Stimulated activated CD8-positive, alpha-beta memory T cell treated with anti-CD3 and anti-CD28 coated beads, Interleukin-15, amount 100 ng/mL, for 48 hours (primary cell): ENCODE measurements at places on chromosomes 3 and 15.

DNA sequence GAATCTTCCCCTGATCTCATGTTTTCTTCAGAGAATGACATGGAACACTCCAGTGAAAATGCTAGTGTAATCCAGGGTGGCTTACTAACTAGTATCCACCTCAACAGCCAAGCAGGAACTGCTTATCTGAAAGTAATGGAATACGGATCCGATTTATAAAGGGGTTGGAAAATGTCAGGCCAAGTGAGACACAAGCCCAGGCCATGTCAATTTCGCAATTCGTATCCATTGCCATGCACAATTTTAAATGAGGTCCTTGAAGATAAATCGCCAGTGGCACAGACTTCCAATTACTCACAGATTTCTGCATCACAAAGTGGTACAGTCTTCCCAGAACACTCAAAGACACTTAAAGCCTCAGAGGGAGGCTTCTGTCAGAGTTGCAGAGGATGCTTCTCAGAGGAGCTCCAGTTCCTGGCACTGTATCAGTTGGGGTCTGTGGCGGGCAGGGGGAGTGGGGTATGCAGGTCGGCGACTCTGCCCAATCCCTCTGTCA lies 16.5 kb upstream of the FAM240A start:
- DNase-seq = no peak

- no peak for DNase-seq
Observed at GRCh38 chr3:181933052-181933618, 221.4 kb downstream of the SOX2 start.

- no peak for DNase-seq
Observed at GRCh38 chr3:172704001-172704400, 6.9 kb downstream of the NCEH1 start.

GRCh38 chr3:49476563-49476962 lies 6.5 kb downstream of the DAG1 start:
- no peak for DNase-seq

- no peak for DNase-seq
Observed at GRCh38 chr3:99659032-99659431, 20.6 kb downstream of the COL8A1 start.

DNA sequence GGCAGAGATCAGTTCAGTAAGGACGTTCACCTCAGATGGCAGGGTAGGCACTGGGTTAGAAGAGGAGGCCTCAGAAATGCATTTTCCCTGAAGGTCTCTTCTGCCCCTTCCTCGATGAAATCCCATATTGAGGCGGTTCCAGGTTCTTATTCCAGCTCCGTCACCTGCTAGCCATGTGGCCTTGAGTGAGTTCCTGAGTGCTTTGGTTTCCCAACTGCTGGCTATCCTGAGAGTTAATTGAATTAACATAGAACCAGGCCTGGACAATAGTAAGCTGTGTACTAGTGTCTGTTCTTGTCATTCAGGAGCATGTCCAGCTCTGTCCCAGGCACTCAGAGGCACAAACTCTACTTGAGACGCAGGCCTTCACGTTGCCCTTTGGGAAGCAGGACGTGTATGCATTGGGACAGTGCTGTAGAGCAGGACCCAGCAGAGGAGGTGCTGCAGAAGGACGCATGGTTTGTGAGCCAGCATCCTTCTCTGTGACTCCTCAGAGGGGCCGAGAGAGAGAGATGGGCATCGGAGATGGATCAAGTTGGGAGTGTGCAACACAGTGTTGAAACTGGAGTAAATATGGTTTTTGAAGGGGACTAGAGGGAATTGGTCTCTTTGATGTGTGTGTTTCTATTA lies 114.2 kb downstream of the ASB7 start:
- DNase-seq = no peak

- DNase-seq = no peak
Observed at GRCh38 chr15:29942143-29942542, 119.9 kb upstream of the TJP1 start.

DNA sequence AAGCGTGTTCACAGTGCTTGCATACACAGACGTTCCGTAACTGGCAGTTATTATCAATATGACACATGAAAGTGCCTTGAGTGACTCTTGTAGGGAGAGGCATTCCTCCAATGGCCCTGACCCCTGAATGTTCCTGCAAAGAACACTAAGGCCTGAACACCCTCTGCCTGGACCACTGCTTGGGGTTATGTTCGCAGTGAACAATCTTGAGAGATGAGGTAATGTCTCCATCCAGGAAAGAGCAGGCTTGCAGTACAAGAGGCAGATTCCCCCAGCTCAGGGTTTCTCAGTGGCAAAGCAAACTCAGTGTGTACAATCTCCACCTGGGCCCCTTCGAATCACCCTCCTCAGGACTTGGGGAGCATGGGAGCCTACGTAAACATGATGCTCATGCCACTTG lies 324.6 kb downstream of the MAGI1 start:
- no peak for DNase-seq

GRCh38 chr15:28889346-28889745 lies 3.6 kb downstream of the APBA2 start:
- DNase-seq = no peak

GRCh38 chr3:17087509-17087908 lies 202.8 kb downstream of the PLCL2 start:
- DNase-seq = no peak

GRCh38 chr3:80050826-80051601 lies 283.2 kb upstream of the ROBO1 start:
- no peak for DNase-seq

DNA sequence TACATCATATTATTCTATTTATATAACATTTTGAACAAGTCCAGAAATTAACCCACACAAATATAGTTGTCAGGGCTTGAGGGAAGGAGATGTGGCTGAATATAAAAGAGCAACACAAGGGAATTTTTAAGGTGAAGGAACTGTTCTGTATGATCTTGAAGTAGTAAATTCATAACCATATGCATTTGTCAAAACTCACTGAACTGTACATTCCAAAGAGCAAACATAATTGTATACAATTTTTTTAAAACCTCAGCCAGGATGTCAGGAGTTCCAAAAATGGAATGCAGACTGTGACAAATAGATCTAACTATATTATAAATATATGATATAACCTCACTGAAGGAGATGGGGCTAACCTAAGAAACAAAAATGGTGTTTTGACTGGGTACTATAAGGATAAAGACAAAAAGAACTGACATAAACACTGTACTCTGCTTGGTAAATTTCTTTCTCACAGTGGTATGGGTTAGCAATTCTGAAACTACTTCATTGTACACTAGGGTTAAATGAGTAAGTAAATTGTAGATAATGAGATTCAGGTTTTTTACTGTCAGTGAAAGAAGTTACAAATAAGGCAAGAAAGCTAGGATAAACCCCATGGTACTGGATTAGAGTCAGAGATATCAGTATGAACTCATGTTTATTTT lies 14.4 kb downstream of the GOLGB1 start:
- DNase-seq = no peak

DNA sequence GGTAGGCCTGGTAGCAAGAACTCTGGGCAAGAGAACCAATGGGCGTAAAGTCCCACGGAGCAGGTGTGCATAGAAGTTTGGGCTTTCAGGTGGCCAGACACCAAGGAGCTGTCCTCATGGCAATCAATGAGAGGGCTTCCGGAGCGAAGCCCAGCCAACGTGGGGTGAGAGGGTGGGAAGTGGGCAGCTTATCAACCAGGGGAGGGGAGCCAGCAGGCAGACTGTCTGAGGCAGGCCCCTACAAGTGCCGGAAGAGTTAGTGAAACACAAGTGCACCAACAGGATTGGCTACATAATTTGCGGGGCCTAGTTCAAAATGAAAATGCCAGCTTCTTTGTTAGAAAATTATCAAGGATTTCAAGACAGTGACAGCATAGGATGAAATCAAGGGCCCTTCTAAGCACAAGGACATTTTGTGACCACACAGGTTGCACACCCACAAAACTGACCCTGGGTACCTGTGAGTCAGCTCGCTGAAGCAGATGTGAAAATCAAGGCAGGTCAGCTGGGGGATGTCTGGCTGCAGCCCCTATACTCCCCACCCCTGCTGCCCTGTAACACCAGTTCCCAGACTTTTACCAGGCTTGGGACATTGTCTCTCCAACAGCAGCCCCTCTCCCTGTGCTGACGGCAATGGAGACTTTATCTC lies 102.1 kb upstream of the ETV5 start:
- DNase-seq = no peak

DNA sequence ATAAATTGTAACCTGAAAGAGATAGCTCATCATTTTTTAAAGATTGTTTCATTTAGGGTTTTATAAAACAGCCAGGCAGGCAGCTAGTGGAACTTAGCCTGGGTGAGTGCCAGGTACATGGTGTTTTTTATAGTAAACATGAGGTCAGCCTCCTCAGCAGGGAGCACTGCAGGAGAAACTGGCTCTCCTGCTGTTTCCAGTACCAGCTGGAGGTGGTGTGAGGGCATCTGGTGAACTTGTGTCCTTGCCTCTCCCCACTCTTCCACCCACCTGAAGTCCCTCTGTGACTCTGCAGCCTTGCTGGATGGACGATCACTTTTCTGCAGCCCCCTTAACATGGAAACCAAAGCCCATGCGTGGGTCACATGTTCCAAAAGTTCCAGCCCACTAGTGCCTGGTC lies 128.4 kb downstream of the FAM174B start:
- no peak for DNase-seq

DNA sequence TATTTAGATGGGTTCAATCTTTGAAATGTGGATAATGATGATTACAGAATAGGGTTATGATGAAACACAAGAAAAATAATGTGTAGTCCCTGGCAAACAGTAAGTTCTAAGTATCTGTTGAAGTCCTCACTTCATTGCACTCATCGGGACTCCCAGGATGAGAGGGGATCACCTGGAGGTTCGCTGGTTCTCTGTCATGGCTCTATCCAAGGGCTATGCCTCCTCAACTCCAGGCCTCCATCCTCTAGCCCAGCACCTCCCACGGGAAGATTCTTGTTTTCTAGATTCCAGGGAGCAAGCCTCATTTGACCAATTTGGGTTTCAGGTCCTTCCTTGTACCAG lies 45.5 kb downstream of the ANP32A start:
- DNase-seq = no peak

DNA sequence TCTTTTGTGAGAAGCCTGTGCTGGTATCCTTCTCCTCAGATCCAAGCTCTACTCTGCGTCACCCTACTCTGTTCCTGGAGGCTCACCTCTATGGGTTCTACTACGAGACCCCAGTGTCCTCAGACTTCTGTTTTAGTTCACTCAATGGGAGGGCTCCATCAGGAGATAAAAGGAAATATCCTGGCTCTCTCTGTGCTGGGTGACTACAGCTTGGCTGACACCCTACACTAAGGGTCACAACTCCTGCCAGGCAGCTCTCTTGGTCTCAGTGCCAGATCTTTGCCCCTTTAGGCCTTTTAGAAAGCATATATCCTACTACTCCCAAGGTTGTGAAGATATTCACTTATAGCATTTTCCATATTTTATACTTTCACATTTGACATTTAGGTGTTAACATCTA lies 46.5 kb downstream of the SPG11 start:
- no peak for DNase-seq

DNA sequence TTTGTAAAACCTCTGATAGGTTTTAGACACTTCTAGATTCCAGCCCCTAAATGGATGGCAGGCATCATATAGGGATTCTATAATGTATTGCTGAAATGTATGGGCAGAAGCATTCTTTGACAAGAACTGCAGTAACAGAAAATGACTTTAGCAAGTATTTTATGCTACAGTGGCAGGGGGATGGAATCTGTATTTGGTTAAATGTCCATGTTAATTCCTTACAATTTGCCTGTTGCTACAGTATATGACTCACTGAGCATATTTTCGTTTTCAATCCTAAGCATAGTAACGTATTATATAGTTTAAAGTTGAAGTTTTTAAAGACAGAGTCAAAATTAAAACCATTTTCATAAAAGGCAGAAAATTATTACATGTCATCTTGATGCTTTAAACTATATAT lies 150.1 kb downstream of the MEX3B start:
- DNase-seq = no peak

- DNase-seq = no peak
Observed at GRCh38 chr3:128353361-128353965, 113.2 kb downstream of the DNAJB8 start.

GRCh38 chr3:47877290-47877689 lies 74.4 kb downstream of the DHX30 start:
- no peak for DNase-seq

DNA sequence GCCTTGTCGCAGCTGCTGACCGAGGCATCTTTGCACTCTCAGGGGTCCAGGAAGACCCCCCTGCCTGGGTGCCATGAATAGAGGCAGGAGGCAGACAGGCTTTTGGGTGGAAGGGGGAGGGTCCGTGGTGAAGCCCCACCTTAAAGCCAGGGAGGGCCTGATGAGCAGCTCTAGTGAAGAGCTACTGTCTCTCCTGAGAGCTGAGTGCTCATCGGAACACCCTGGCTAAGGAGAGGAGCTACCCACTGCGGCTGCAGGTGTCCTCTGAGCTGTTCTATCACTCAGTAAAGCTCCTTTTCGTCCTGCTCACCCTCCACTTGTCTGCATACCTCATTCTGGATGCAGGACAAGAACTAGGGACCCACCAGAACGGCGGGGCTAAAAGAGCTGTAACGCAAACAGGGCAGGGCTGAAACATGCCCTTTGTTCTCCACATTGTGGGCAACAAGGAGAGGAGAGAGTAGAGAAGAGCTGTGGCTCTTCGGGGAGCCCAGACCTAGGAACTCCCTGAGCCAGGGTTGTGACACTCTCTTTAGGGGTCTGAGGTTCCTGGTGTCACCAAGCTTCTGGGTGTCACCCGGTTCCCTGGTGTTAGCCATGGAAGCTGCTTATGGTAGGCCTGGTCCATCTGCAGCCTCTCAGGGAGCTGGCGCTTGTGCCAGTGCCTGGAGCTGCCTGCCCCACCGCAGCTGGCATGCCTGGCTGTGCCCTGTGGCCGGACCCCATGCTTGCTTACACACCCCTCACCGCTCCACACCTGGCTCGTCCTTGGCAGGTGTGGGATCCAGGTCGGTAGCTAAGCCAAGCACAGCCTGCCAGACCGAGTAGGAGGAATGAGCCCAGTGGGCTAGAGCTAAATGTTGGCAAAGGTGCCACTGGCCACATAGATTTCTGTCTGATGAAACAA lies 26.2 kb upstream of the TFG start:
- no peak for DNase-seq

DNA sequence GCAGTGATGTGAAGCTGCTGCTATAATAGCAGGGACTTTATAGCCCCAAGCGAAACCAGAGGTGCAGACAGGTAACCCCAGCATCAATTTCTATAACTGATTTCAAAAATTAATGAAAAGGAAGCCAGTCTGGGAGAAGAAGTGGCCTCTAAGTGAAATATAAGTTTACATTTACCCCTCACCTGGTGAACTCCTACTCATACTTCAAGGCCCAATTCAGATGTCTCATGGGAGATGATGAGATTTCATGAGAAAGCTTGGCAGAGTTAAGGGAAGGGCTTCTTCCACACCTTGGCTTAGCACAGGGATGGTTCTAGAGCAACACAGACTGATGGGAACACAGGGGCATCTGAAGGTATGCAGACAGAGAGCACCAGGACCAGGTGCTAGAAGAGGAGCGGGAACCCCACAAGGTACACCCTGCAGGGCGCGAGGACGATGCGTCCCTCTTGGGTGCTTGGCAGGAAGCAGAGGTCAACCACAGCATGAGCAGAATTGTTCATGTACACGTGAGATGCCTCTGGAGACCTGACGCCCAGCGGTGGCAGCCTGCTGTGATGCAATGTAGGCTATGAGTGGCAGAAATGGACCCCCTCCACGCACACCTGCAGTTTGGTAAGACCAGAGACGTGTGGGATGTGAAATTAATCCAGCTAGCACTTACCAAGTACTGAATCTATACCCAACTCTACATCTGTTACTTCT lies 102.9 kb downstream of the SRGAP3 start:
- DNase-seq = no peak
